ENCODE measurements at places on chromosomes 2 and 18. TPM values are rescaled to one million over a fixed set of nuclear protein-coding genes. Genes with fewer than 3 reads are reported as not detected.

Gene SLC39A10
- polyA plus RNA-seq: 54.1 TPM

Gene ALMS1
- polyA plus RNA-seq: 38.9 TPM

Gene SCN1A
- 1.9 TPM for polyA plus RNA-seq

Gene CABYR
- polyA plus RNA-seq: 8.8 TPM

Gene DUSP19
- 4.8 TPM for polyA plus RNA-seq

Gene NEU2
- polyA plus RNA-seq: not detected

Gene CYP1B1
- polyA plus RNA-seq: 1.5 TPM

Gene ABCG5
- polyA plus RNA-seq: 0.50 TPM

Gene MC5R
- polyA plus RNA-seq: 0.12 TPM
